ENCODE measurements at places on chromosomes 5 and 9.

- DNase-seq = peak; percentile 86
Observed at GRCh38 chr9:18566121-18566520, 92.2 kb downstream of the ADAMTSL1 start.

DNA sequence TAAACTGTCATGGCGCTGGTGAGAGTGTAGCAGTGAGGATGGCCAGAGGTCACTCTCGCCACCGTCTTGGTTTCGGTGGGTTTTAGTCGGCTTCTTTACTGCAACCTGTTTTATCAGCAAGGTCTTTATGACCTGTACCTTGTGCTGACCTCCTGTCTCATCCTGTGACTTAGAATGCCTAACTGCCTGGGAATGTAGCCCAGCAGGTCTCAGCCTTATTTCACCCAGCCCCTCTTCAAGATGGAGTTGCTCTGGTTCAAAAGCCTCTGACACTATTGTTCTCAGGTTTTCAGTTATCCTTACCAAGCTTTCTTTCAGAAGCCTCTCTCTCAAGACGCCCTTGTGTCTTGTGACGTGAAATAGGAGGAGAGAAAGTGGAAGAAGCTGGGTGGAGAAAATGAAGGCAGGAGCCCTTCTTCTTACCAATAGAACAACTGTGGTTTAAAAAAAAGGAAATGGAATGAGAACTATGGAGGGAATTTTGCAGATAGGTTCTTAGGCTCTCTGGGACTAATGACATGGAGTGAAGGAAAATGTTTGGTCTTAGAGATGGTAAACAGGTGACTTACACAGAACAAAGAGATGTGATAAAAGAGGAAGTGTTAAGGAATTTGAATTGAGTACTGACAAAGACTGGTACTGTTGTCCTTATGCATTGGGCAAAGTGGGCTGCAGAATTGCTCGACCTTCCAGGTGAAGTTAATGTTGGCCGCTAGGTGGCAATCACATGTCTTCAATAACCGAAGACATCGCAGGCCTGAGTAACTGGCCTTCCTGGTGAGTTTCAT is 133.3 kb upstream of the RAI14 start:
- peak; percentile 92 for DNase-seq

DNA sequence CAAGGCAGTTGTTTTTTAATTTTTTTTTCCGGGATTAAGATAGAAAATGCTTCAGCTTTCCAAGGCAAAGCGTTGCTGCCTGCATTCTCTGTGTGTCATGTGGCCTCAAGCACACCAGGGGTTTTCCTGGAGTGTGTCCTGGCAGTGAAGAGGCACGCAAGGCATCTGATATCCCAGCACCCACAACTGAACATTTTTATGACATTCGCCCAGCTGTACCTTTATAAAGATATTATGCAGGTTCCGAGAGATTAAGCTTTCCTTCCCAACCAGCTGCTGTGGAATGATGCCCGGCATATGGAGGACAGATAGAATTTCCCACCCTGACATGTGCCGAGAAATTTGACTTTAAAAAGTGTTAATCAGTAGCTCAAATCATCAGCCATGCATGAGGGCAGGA is 205.6 kb downstream of the GADD45G start:
- DNase-seq = no peak

DNA sequence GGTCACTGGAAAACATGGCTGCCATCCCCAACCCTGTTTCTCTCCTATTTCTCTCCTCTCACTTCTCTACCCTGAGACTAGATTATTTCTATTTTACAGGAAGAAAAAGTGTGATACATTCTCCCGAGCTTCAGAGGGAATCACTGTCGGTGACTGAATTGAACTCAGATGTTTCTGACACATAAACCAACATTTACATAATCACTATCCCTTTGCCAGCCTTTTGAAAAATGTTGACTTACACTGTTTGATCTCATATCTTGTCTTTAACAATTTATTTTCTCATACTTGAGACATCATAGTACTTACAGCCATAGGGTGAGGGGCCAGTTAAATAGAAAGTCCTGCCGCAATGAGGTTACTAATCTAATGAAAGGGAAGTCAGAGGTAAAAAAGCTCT is 25.1 kb upstream of the PPP2CA start:
- DNase-seq = no peak

DNA sequence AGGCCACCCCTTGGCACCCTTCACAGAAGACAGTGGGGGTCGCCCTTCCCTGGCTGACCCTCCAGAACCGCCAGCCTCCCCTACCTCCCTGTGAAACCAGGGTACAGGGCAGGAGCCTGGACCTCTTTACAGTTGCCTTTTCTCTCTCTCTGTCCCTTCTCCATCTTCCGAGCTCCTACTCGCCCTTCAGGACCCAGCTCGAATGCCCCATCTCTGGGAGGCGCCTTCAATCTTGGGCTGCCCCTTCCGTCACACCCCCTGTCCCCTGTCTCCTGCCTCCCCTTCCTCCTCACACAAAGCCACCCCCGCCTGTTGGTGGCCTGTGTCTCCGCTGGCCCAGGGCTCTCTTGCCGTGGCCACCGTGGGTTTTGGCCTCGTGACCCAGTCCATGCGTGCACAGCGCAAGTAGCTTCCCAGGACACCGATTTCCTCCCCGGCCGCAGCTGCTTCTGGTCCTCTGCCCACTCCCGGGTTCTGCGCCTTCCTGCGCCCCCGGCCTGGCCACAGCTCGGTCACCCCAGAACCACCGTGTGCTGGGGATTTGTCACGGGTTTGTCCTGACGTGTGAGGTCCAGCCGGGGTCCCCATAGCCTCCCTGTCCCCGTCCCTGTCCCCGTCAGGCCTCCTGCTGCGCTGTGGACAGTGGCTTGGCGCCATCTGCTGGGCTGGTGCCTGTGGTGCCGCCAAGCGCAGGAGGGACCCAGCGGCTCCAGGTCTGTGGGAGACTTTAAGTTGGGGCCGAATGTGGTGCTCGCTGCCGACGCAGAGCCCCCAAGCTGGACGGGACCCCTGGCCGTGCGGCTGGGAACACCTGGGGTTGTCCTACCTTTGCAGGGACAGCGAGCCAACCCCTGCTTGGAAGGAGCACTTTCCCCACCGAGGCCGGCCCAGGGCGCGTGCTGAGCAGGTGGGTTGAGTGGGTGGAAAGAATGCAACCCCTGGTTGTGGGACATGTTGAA is 4.0 kb upstream of the TMEM250 start:
- peak; percentile 59 for DNase-seq

DNA sequence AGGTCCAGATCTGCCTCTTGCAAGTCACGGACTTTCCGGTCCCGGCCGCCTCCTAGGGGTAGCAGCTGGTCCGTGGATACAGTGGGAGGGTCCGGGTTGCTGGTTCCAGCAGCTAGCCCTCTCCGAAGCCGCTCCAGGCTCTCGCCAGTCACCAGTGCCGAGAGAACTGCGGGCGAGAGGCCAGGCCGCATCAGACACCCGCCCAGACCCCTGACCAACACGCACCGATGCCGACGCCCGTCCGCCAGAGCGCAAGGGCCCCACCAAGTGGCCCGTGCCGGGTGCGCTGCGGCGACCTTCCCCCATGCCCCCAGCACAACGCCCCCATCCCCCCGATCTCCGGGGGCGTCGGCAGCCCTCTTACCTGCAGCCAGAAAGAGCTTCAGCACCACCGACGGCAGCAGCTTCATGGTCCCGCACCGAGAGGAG is 470 bp downstream of the HBEGF start:
- DNase-seq = peak; percentile 68

GRCh38 chr5:58545912-58546311 is 37.0 kb upstream of the RAB3C start:
- no peak for DNase-seq

- peak; percentile 4 for DNase-seq
Observed at GRCh38 chr9:30301271-30301963, 2083.0 kb upstream of the ACO1 start.

DNA sequence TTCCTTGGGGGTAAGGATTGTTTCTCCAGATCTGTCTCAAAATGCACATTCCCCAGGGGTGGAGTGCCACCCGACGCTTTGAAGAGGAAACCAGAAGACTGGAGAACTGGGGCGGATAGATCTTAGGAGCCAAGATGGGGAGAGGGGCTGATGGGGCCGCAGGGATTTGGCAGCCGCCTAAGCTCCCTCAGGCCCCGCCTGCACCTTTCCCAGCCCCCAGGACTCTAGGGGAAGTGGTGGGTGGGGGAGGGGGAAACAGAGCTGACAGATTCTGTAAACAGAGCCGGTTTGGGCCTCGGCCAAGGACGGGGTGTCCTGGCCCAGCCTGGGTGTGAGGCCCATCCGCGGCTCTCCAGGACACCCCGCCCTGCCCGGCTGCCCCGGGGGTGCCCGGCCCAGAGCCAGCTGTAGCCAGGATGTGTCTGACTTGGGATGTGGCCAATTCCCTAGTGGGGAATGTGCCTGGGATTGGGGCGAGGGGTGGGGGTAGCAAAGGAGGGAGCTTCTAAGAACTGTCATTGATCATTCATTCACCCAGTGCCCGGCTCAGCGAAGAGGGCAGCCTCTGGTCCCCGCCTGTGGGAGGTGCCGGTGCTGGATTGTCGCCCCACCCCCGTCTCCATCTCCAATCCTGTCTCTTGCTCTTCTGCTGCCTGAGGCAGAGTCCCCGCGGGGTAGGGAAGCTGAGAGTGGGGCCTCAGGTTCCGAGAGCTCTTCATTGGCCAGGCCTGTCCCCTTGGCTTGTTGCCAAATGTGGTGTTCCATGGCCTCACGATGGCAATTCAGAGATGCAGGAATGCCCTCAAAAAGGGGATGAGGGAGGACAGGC is 54.8 kb upstream of the CDKN2AIPNL start:
- peak; percentile 99 for DNase-seq

- DNase-seq = no peak
Observed at GRCh38 chr5:69032009-69032408, 61.8 kb upstream of the SLC30A5 start.

GRCh38 chr9:8888591-8888990 is 1089.0 kb upstream of the DMAC1 start:
- DNase-seq = no peak

- peak; percentile 56 for DNase-seq
Observed at GRCh38 chr5:133938039-133938821, 30.2 kb downstream of the C5orf15 start.

DNA sequence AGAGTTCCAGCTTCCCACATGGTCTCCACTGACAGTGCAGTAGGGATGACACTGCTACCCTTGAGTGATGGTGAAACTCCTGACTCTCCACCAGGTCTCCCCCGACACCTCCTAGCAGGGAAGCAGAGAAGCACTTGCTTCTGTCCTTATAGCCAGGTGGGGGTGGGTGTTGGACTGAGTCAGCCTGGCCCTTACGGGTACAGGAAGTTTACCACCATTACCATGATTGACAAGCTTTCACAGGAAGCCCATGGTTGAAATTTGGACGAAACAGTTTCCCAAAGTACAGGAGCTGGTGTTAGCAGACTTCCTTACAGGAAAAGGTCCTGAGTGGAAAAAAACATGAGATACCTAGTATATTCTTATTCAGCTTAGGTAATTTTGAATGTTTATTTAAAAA is 3.1 kb upstream of the FBXL7 start:
- DNase-seq = no peak

DNA sequence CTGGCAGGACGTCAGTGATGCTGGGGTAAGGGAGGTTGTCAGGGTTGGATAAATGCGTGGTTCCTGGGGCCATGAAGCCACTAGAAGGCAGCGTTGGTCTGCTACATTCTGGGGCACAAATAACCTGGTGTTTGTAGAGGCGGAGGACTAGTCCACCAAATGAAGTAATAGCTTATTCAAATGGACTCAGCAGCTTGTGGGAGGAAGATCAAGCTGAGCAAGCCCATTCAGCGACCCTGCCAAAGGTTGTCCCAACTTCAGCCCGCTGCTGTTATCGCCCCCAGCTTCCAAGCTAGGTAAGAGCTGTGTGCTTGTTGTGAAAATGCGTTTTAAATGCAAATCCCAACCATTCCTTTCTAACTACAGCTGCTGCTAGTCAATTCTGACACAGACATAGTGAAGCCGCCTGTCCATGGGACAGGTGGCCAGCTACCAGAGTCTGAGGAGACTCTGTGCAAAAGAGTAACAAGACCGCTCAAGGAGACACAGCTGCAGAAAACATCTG is 7.6 kb upstream of the FAM240B start:
- DNase-seq = peak; percentile 69

GRCh38 chr5:177462021-177462670 is 11.3 kb downstream of the DBN1 start:
- peak; percentile 25 for DNase-seq

DNA sequence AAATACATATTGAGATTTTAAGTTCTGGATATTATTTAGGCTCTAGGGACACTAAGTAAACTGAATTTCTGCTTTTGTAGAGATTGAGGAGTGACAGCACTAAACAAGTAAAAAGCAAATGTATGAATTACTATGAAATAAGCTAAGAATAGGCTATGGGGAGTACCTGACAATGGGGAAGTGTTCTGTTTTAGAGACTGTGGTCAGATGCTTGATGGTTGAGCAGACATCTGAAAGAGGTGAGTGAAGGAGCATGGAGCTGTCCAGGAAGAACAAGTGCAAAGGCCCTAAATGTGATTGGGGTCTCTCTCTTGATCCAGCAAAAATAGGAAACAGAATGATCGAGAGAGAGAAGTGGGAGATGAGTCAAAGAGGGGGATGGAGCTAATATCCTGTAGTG is 111.7 kb downstream of the JAKMIP2 start:
- no peak for DNase-seq

DNA sequence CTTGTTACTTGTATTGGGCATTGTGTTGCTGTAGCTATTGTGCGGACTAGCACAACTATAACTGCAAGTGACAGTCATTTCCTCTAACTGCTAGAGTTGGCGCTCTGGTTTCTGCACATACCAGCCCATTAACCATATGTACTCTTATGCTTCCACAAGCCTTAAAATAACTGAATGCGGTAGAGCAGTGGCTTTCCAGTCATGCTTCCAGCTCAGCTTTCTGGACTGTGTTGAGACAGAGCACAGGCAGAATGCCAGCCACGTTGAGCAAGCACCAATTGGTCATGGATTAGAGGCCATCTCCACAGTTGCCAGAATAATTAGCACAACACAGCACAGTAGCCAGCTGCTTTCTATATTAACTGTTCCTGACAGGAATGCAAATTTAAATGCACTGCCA is 12.2 kb downstream of the INVS start:
- peak; percentile 98 for DNase-seq

GRCh38 chr9:136189394-136190236 is 15.3 kb downstream of the LHX3 start:
- no peak for DNase-seq

Data from cardiac fibroblast (primary cell).